Germinal center (tissue), 1 donor: ENCODE measurements at places on chromosomes 13 and 19.

DNA sequence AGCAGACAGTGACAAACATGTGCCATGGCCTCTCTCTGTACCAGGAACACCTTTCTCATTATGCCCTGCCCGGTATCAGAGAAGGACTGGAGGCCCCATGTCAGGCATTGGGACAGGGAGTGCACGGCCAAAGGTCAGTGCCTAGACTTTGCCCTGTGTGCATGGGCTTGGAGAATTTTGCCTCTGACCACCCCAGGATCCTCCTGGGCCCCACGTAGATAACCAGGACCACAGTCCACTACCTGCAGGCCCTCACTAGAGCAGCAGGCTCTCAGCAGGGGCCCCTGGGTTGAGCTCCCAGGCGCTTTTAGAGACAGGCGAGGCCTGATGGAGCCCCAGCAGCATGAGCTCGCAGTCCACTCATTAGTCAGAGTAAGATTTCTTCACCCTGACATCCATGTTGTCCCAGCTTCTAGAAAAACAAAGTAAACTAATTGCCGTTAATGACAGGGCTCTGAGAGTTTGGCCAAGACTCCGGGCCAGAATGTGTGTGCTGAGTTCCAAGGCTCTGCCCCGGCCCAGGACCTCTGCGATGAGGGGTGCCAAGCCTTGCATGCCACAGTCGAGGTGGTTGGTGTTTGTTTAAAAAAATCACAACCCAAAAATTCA lies 42.7 kb downstream of the CAPN12 start:
- no peak for DNase-seq

GRCh38 chr19:2561895-2562294 lies 86.0 kb downstream of the GADD45B start:
- peak; percentile 53 for DNase-seq

GRCh38 chr13:33487575-33488243 lies 202.2 kb upstream of the STARD13 start:
- peak; percentile 2 for DNase-seq

DNA sequence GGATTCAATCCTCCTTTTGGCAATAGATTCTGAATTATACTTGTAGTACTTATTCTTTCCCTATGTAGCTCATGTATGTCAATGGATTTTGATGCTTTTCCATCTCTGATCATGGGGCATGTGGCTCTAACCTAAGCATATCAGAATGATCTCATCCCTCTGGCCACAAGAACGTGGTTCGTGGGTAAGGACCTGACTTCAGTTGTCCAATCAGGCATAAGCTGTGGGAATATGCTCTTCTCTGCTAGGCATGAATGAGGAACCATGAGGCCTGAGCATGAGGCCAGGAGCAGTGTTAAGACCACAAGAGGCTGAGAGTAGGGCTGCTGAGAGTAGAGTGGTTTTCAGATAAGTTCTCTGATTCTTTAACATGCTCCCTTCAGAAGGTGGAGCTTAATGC lies 292.4 kb upstream of the TSHZ3 start:
- no peak for DNase-seq

DNA sequence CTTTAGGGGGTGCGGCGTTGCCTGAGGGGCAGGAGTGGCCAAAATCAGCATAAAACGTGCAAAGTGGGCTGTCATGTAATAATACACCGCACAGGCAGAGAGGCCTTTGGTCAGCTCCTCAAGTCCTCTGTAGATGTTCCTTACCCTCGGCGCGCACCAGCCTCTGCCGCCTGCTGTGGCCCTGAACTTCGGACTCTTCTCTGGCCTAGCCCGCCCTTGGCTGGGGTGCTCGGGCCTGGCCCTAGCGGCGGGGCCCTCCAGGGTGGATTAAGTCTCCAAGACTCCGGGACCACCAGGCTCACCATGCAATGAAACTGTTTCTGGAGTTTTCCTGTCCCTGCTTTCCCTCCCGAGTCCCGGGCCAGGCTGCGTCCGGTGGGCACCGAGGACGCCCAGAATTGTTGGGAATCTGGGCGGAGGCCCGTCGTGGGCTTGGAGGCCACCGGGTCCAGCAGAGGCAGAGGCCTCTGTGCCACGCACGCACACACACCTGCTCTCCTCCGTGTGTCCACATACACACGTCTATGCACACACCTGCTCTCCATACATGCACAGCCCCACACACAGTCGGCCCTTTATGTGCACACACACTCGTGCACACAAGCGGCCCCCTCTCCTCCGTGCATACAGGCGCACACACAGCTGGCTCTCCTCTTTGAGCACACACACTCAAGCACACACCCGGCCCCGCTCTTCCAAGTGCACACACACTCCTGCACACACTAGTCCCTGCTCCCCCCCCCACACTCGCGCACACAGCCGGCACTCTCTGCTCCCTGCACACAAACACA lies 1.5 kb upstream of the TFDP1 start:
- DNase-seq = no peak

DNA sequence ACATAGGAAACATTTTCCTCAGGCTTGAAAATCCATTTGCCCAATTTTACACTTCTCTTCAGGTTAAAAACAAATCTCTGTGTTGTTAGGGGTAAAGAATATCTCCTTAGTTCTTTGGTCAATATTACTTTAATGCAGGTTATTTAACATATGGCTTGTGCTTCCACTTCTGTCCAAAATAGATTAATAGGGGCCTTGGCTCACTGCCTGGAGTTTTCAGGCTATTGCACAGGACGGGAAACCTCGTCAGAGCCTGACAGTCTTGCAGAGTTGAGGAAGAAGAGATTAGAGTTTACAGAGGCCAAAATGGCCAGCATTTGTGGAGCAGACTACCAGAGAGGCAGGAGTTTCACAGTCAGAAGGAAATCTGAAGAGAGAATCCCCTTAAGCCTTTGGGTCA lies 863.9 kb upstream of the GPC6 start:
- no peak for DNase-seq

DNA sequence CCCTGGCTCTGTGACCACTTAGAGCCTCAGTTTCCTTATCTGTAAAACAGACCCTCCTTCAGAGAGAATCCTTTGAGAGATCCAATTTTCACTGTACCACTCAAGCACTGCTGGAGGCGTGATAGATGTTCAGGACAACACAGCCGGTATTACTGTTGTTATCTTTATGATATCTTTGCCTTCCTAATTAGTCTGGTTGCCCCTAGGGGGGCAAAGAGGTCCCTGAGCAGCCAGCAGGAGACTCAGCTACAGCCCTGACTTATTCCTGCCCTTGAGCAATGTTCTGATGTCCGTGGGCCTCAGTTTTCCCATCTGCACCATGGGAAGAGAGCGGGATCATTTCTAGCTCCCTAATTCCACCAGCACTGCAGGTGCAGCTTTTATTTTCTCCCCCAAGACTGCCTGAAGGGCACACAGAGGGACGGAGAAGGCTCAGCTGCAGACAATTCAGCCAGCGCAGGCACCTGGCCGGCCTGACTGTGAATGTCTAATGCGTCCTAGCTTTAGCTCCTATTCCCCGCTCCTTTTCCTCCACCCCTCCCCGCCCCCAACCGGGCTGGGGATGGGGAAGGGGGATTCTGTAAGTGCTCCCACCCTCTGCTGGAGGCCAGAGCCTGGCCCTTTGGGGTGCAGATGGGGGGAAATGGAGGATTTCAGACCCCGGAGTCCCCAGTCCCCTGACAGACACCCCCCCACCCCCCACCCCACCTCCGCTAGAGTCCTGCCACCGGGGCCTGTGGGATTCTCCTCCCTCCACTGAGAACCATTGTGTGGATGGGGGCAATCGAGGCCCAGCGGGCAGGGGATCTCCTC lies 16.2 kb downstream of the TLE5 start:
- DNase-seq = no peak

DNA sequence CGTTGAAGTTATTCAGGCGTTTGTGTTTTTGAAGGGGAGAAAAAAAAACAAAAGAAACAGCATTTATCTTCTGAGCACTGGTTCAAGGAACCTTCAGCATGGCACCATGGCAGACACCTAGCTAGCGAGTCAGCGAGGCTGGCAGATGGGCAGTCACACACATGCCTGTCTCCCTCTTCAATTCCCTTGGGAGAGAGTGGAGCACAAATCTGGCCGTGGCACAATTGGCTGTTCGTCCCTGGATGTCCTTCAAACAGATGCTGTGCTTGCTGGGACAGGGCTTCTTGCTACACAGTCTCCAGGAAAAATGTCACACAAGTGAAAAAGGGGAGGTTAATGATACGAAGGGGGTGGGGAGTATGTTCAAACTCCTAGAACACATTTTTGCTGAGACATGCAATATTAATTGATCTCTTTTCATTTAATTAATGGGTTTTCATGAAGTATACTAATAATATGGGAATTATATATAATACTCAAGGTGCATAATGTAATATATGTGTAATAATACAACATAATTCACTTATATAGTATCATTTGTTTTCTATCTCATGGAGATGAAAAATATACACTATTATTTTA lies 1674.5 kb upstream of the SLC10A2 start:
- DNase-seq = no peak

- no peak for DNase-seq
Observed at GRCh38 chr13:102538938-102539337, 57.8 kb upstream of the TPP2 start.

DNA sequence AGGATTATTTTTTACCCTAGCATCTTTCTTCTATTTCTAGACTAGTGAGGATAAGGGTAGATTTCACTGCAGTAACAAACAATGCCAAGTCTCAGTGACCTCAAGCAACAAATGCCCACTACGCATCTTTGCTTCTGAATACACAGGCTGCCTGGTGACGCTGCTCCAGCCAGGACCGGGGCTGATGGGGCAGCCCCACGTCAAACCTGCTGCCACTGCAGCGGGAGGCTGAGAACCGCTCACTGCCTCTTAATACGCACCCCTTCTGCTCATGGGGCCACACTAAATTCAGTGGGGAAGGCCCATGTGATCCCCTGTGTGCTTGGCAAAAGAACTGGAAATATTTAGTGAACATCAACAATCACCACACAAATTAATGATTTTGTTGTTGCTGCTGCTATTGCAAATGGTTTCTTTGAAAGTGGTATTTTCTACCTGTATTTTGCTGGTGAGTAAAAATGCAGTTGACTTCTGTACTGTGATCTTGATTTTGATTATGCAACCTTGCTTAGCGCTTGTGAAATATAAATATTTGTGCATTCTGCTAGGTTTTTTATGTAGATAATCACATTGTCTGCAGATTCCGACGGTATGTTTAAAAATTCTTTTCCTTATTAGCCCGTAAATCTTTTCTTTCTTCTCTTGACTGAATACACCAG lies 139.5 kb upstream of the SPACA7 start:
- no peak for DNase-seq
